Ovary (tissue), 10 donors: ENCODE measurements at places on chromosomes 16 and 17.

GRCh38 chr17:8150194-8151119, 1.7 kb downstream of the PER1 start:
- peak; percentile 62 for DNase-seq

GRCh38 chr17:57864273-57864672, 14.4 kb upstream of the MRPS23 start:
- DNase-seq: no peak

DNA sequence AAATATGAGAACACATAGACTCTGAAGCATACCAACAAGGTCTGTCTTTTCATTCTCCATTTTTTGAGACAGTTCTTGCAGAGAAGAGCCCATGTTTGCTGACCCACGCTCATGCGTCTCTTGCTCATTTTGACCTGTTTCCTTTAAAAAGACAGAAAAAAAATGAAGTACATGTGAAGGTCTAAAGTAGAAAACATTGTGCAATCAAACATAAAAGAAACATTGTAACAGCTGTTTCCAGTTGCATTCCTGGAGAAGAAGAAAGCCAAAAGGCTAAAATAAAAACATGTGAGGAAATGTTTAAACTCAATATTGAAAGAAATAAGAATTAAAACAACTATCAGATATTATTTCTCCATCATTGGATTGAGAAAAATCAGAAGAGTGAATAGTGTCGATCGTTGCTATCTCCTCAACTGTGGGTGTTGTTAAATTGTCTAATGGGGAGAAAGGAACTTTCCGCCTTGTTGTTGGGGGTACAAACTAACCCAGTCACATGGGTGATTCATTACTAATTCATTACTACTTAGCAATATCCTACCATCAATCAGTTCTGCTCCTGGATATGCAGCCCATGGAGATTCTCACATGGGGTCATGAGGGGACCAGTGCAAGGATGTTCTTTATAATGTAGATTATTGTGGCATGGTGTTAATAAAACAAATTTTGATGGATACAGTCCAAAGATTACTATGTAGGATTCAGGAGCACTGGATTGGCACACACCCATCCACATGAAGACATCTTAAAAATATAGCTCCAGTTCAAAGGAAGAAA, 9.5 kb downstream of the ABCA9 start:
- DNase-seq: no peak

DNA sequence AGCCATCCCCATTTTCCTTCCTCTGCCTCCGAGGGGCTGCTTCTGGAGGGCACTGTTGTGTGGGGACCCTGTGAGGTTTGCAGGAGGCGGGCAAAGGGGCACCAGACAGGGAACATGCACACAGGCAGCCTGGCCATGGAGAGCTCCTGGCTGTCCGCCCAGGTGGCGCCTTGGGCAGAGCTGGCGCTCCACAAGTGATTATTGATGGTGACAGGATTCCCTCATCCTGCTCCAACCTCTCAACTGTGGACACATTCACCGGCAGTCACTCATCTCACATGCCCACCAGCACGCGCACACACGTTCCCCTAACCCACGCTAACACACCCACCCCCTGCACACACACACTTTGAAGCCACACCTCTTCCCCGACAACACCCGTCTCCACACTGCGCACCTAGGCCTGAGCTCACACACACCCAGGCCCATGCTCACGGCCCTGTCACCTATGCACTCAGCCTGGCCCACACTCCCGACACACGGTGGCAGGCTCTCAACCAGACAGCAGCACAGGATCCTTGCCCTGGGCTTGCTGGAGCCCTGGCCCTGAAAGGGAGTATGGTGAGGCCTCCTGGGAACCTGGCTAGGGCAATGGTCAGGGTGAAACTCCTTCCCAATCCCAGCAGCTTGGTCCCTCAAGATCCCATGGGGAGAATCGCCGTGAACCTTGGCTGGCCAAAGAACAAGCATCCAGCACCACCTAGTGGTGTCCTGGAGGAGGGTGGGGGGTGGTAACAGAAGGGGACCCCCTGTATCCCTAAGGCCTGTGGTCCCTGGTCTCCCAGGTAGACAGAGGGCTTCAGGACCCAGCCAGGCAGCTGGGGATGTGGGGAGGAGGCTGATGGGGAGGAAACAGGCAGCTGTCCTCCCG, 3.6 kb downstream of the PNMT start:
- DNase-seq: peak; percentile 56

GRCh38 chr17:81648707-81649085, 7.6 kb downstream of the PDE6G start:
- no peak for DNase-seq

- DNase-seq: no peak
Observed at GRCh38 chr16:30644334-30644830, 6.4 kb upstream of the PRR14 start.

GRCh38 chr17:66230922-66231591, 1.8 kb upstream of the APOH start:
- DNase-seq: no peak

GRCh38 chr16:73504591-73505575, 457.0 kb upstream of the ZFHX3 start:
- no peak for DNase-seq

GRCh38 chr17:2468270-2468669, 43.4 kb downstream of the METTL16 start:
- no peak for DNase-seq

DNA sequence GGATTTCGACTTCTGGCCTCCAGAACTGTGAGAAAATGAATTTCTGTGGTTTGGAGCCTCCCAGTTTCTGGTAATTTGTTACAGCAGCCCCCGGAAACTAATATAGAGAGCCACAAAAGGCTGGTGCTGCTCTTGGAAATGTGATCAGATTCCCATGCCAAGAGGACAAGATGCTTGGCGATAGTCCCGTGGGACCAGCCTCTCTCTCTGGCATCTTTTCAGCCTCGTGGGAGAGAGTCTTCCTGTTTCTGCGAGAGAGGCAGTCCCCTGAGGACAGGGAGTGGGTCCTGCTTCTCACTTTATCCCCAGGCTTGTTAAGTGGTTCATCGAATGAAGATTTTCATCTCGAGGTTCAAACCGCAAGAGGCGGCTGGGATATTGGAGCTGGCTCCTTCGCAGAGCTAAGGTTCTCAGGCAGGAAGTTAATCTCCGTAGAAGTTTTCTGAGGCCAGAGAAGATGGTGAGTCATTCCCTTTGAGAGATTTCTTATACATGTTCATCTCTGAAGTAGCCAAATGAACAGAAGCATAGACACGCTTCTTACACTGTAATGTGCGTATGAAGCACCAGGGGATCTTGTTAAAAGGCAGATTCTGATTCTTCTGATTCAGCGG, 211.6 kb upstream of the SDK2 start:
- DNase-seq: no peak

DNA sequence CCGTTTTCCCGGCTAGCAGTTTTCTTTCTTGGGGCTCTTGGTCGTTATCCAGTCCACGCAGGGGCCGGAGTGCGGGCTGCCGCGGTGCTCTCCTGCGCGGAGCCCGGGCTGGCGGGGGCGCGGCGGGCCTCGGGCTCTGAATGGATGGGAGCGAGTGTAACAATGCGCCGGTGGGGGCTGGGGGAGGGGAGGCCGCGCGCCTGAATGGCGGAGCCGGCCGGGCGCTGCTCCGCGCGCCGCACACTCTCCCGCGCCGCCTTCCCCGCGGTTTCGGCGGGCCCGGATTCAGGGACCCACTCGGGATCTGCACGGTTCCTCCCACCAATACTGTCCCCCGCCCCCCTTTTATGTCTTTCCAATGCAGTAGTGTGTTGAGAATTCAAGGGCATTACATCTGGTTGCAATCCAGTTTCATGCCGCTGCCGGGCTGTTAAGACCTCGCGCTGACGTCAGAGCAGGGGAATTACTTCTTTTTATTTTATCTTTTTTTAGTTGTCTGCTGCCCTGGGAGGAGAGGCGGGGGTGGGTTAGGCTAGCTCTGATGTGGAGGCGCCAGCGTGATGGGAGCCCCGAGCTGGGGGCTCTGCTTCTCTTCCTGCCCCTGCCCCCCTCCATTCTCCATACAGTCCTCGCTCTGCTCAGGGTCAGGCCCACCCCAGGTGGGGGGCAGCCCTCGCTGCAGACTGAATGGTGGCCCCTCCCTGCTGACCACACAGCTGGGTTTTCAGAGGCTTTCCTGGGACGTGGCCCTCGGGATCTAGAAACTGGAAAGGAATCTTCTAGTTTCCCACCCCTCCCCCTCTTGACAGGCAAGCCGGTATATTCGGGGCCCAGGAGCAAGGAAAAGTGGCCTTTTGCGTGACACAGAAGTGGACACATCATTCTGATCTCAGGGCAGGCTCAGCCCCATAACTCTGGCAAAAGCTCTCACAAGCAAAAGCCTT, 1.8 kb downstream of the RAI1 start:
- DNase-seq: peak; percentile 82

DNA sequence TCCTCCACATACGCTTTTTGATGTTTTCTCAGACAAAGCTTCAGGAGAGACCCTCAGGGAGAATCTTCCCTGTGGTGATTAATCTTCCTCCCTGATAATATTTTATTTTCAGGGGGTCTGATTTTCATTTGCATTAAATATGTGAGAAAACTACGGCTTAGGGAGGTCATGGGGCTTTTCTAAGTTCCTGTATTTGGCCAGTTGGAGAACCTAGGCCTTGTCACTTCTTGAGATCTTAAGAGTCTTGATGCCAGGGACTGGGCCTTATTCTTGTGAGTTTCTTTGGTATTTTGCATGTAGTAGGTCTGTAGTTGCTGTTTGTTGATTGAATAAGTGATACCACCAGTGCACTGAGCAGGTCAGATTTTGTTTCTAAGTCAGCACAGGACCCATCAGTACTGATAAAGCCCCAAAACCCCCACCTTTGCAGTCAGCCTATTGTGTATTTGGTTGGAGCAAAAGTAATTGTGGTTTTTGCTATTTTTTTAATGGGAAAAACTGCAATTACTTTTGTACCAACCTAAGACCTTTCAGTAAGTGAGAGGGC, 130.1 kb downstream of the PRKCA start:
- DNase-seq: no peak

- no peak for DNase-seq
Observed at GRCh38 chr16:10242916-10243315, 60.7 kb upstream of the GRIN2A start.

GRCh38 chr16:56226187-56226586, 34.9 kb downstream of the GNAO1 start:
- DNase-seq: no peak

GRCh38 chr16:77596261-77596660, 126.1 kb upstream of the NUDT7 start:
- no peak for DNase-seq

DNA sequence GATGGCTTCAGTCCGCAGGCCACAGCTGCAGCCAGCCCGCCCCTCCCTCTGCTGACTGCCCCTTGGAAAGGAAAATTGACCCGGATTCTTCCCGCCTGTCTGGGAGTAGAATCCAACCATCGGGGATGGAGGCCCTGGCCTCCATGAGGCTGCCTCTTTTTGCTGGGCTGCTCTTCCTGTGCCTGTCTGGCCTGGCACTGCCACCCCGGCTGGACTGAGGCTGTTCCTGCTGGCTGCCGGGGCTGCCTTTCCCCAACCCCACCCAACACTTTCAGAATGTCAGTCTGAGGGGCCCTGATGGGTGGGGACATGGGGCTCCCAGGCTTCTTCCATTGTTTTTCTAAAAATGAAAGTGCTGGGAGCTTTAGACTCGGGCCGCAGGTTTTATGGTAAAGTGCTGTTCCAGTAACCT, 7.3 kb downstream of the BAHCC1 start:
- no peak for DNase-seq

- no peak for DNase-seq
Observed at GRCh38 chr16:28130099-28131088, 66.9 kb upstream of the GSG1L start.

DNA sequence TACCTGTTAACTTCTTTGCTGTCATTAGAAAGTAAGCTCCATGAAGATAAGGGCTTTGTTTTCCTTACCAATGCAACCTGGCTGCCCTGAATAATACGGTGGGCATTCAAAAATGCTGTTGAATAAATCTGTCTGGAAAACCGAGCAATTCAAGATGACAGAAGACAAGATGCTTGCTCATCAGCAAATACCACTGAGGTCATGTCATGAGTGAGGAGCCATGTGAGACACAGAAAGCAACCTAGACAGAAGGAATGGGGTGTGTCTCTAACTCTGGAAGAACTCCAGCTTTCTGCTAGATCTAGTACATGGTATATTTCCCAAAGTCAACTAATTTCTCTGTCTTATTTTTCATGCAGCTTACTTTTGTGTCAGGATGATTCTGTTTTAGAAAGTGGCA, 64.2 kb downstream of the STH start:
- no peak for DNase-seq

DNA sequence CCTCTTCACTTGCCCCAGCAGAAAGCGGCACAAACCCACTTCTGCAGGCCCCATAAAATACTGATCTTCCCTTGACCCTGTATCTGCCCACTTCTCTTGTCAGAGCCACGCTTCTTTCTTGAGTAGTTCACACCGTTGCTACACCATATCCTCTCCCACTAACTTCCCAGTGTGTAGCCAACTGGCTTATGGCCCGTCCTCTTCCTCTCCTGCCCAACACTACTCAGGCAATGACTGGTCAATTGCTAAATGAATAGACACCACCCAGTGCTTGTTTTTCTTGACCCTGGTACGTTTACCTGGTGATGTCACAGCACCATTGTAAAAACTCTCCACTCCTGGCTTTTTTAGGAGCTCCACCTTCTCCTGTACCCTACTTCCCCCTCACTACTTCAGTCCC, 86.9 kb downstream of the NDEL1 start:
- no peak for DNase-seq

DNA sequence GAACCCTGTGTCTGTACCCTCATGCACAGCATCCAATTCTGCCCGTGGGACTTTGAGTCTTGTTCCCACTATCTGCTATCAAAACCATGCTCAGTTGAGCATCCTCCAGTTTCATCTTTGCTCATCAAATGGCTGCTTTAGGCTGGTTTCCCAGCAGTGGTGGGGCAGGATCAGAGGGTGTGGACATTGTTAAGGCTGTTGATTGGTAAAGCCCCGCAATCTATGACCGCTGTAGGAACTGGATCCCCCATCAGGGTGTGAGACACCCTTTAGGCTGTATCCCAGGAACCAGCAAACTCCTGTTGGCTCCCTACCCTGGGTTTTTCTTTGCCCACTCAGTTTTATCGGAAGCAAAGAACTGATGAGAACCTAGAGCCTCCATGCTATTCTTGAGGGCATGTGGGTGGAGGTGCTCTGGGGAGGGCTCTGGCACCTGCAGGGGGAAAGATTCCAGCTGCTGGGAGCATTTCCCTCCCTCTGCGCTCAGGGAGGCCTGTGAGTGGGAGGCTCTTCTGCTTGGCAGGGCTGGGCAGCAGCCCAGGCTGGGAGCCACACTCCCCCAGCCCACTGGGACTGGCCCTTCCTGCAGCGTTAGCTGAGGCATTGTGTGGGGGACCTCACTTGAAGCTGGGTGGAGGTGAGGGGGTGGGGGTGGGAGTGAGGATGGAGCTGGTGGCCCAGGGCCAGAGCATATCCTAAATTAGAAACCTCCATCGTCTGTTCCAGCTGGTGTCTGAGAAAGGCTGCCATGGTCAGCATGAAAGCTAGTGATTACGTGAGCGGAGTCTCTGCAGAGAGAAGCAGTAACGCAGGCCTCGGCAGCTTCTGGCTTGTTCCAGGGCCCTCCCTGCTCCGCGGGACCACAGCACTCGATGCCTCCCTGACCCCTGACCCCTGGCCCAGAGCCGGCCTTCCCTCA, 160.6 kb downstream of the IRF8 start:
- DNase-seq: peak; percentile 69

- no peak for DNase-seq
Observed at GRCh38 chr16:69852815-69853214, 90.7 kb downstream of the WWP2 start.
